ENCODE measurements at places on chromosomes 5 and 9. TPM values are rescaled to one million over a fixed set of nuclear protein-coding genes. Genes with fewer than 3 reads are reported as not detected.

AIF1L gene
- 27.3 TPM for total RNA-seq

PCDHB8 gene
- 5.4 TPM for total RNA-seq

SLC6A18 gene
- total RNA-seq, result not detected

HRCT1 gene
- not detected for total RNA-seq

PCAT7 gene
- not detected for total RNA-seq

FBN2 gene
- total RNA-seq, result 1.0 TPM

NINJ1 gene
- 63.8 TPM for total RNA-seq

SLC6A3 gene
- not detected for total RNA-seq

PCDHGA11 gene
- total RNA-seq, result 9.4 TPM

FOXD4L6 gene
- total RNA-seq, result 0.51 TPM

SPACA9 gene
- 0.26 TPM for total RNA-seq

TCOF1 gene
- 18.7 TPM for total RNA-seq

KIF20A gene
- total RNA-seq, result not detected

BTNL8 gene
- not detected for total RNA-seq

TLE1 gene
- total RNA-seq, result 31.0 TPM

LCN1 gene
- not detected for total RNA-seq

COL23A1 gene
- 2.0 TPM for total RNA-seq

SUSD3 gene
- total RNA-seq, result 15.6 TPM

CCL28 gene
- 4.1 TPM for total RNA-seq

ANKRD34B gene
- not detected for total RNA-seq

FOXD4L4 gene
- total RNA-seq, result not detected

SLC2A6 gene
- 11.5 TPM for total RNA-seq

INSYN2B gene
- total RNA-seq, result not detected

TRIM23 gene
- total RNA-seq, result 9.4 TPM

SPINK6 gene
- not detected for total RNA-seq

MYMK gene
- not detected for total RNA-seq

KCNMB1 gene
- 5.7 TPM for total RNA-seq

LTC4S gene
- not detected for total RNA-seq

IFNK gene
- total RNA-seq, result not detected

ENTREP1 gene
- 10.3 TPM for total RNA-seq

PHF19 gene
- 20.7 TPM for total RNA-seq

GAS1 gene
- total RNA-seq, result 128 TPM

PKD2L2 gene
- total RNA-seq, result not detected

CDKN2B-AS1 gene
- total RNA-seq, result not detected

IGIP gene
- 31.8 TPM for total RNA-seq

RMRP gene
- total RNA-seq, result 14,265 TPM

PCDHGC5 gene
- total RNA-seq, result 7.5 TPM

Data from uterus (tissue), 4 donors.